HL-60 (cell line): ENCODE measurements at places on chromosomes 11 and 22.

DNA sequence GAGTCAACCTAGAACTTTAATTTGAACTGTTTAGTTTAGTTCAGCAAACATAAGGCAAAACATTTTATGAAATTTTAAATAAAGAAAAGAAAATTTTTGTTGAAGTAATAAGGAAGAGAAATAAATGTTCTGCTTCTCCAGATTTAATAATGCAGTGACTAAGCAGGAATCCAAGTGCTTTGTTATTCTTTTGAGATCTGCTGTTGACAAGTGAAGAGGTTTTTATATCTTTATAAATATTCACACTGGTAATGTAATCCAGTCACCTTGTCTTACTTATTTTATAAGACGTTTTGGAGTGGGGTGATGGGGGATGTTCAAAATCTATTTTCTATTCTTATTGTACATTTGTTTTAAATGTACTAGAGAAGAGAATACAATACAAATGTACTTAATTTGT, 725.9 kb upstream of the CCDC179 start:
- DNase-seq = no peak

- peak; percentile 41 for DNase-seq
These were observed 111.2 kb upstream of the THY1 start for GRCh38 chr11:119533921-119534736.

DNA sequence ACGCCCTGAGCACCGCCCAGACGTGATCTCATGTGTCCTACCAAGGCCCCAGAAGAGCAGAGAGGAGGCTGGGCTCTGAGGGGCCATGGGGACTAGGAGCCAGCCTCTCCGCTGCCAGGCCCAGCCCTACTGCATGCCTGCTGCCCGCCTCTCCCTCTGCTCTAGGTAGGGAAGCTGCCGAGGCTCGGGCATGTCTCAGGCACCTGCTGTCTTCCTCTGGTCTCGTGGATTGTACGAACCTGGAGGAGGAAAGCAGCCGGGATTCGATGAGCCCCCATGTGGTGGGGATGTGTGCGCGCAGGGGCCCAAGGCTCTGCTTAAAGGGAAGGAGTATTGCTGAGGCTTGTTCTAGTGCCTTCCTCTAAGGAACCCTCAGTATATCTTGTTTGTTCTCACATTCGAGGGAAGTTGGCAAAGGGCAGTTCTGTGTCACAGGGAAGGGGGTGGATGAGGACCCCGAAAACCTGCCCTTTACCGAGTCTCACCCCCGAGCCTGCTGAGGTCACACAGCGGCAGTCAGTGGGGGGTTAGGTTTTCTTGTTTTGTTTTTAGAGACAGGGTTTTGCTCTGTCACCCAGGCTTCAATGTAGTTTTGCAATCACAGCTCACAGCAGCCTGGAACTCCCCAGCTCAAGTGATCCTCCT, 21.2 kb downstream of the DAGLA start:
- DNase-seq = no peak

DNA sequence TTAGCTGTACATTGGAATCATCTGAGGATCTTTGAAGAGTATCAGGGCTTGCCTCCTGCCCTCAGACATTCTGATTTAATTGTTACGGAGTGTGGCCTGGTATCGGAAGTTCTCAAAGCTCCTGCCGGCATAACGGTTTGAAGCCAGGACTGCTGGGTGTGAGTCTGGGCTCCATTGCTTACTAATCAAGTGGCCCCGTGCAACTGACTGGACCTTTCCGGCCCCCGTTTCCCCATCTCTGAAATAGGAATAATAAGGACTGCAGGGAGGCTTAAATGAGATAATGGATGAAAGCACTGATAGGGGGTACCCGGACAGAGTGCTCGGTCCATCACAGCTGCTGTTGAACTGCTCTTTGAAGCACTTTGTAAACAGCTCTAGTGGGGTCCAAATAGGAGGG, 1.7 kb downstream of the PLEKHB1 start:
- no peak for DNase-seq

- DNase-seq = no peak
These were observed 71.8 kb downstream of the BTBD10 start for GRCh38 chr11:13391217-13391616.
